ENCODE measurements at places on chromosomes 12 and 14. TPM values are rescaled to one million over a fixed set of nuclear protein-coding genes. Genes with fewer than 3 reads are reported as not detected.
A peak's percentile ranks its signal among the peaks of the same experiment; 100 is the strongest.

Gene CLEC4D
- not detected for total RNA-seq

Gene TDP1
- 77.8 TPM for total RNA-seq

- DNase-seq, result no peak
These were observed 9.3 kb downstream of the SYNE3 start for GRCh38 chr14:95507174-95507573.

Gene SLC25A47
- not detected for total RNA-seq

GRCh38 chr12:4700621-4701026 is 19.6 kb upstream of the GALNT8 start:
- peak; percentile 49 for DNase-seq

DNA sequence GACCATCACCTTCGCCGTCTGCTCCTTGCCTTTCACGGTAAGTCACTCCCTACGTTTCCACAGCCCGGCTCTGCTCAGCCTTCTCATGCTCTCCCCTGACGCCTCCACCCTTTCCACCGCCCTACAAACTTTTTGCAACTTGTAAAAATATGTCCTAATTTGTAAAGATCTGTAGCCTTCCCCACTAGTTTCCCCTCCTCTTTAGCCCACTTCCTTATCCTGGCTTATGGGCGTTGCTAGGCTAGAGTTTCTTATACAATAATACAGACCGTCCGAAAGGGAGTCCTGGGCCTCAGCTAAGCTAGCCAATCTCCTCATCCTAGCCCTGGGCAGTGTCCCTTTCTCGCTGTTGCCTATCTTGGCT is 1.2 kb downstream of the PTGER2 start:
- peak; percentile 81 for DNase-seq

DNA sequence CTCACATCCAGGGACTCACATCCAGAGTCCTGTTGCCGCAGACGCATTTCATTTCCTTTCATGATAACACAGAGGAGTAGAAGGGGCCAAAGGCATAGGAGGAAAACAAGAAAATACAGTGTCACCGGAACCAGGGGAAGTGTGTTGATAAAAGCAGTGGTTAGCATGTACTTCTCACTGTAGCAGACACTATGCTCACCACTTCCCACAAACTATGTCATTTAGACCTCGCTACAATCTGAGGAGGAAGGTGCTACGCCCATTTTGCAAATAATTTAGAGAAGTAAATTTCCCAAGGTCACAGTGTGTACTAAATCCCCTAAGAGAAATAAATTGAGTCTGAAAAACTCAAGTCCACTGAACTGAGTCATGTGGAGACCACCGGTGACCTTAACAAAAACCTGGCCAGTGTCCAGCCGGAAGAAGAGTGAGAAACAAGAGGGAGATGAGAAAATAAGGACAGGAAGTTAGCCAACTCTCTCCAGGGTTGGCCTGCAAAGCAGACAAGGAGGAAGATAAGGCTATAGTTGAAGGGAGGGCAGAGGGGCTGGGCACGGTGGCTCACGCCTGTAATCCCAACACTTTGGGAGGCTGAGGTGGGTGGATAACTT is 25.8 kb upstream of the TMCC3 start:
- peak; percentile 68 for DNase-seq

DNA sequence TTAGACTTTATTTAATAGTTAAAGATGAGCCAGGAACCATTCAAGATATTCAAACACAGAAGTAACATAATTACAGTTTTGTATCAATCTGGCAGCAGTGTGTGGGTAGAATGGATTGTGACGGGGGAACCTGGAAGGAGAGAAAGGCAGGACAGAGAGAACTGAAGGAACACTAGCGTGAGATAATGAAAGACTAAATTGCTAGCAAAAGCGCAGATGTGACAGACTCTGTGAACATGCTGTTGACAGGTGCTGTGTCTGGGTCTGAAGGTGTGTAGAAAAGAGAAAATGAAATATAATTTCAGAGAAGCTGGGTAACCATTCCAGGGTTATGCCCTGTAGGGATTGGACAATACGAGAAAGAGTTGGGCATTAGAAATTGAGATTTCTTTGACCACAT is 372.3 kb downstream of the SYT1 start:
- DNase-seq, result no peak

Gene TPCN1
- 31.0 TPM for total RNA-seq

Data from activated CD4-positive, alpha-beta T cell treated with anti-CD3 and anti-CD28 coated beads, Interleukin-2, amount 10 ng/mL, durations not matched to agents 24 days and 14 days (primary cell).